A549 (cell line): ENCODE measurements at places on chromosomes 16 and 17. TPM values are rescaled to one million over a fixed set of nuclear protein-coding genes. Genes with fewer than 3 reads are reported as not detected.

GRCh38 chr16:57825298-57826044, 23.2 kb upstream of the KIFC3 start:
- no peak for DNase-seq

Gene MT4
- not detected in 3 replicates for polyA plus RNA-seq

Gene ZSCAN10
- polyA plus RNA-seq: not detected in 3 replicates

- no peak for DNase-seq
These were observed 9.6 kb downstream of the SLC7A6 start for GRCh38 chr16:68273896-68274295.

Gene ZP2
- polyA plus RNA-seq: not detected in 3 replicates

DNA sequence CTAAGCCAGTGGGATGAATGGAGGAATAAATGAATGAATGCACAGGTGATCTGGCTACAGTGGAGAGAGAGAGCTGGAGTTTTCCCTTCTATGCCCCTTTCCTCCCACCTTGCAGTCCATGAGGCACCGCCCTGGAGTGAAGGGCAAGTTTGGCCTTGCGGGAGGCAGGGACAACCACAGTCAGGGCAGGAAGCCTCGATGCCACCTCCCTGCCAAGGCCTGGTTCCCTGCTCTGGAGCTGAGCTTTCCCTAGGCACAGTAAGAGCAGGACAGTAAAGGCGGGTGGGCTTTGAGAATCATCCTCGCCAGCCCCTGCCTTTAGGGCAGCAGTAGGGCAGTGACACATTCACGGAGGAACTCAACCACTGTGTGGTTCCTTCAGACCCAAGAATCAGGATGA, 72.6 kb downstream of the RBFOX3 start:
- DNase-seq: no peak

- no peak for DNase-seq
These were observed at the start of gene MMP2 for GRCh38 chr16:55478827-55479429. Gene MMP2 (plus strand): TSS chr16:55479198. CDS start chr16:55479480, 282 bp downstream.

Gene COPRS
- polyA plus RNA-seq: 88.4 to 98.3 TPM (median 96.9 TPM) in 3 replicates

- DNase-seq: peak; percentile 99
These were observed 688 bp downstream of the FBRS start for GRCh38 chr16:30658731-30659506.

Gene CMTM4
- polyA plus RNA-seq: 22.9 to 25.9 TPM (median 24.8 TPM) in 3 replicates

GRCh38 chr16:86580063-86580790, 1.9 kb downstream of the FOXL1 start:
- DNase-seq: no peak

DNA sequence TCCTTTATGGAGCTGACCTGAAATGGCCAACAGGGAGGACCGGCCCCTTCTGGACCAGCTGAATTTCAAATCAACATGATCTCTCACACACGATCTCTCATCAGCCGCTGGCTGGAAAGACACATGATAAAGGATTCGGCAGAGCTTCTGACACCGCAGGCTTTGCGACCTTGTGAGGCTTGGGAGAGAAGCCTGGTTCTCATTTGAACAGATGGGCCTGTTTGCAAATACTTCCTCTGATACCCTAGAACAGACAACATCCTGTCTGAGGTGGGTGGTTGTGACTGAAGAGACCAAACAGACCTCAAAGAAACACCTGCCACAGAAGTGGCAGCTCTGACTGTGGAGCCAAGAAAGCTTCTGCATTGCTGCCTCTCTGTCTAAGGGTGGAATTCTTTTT, 77.9 kb upstream of the SDK2 start:
- DNase-seq: no peak

- peak; percentile 65 for DNase-seq
These were observed 2.1 kb upstream of the ZSCAN10 start for GRCh38 chr16:3101018-3101840.

DNA sequence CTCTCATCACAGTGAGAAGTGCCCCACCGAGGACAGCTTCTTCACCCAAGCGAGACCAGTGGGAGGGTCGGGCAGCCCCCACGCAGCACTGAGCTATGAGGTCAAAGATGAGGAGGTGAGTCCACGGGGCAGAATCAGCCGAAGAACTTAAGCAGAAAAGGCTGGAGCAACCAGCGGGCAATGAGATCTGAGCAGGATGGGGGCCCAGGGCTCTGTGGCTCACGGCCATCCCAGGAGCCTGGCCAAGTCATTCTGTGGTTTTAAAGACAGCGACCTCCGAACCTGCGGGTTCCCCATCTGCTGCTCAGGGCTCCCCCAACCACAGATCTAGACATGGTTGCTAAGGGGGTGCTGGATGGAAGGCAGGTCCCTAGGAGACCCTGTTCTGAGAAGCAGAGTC, 202.6 kb downstream of the RBFOX3 start:
- DNase-seq: no peak

- DNase-seq: no peak
These were observed 178.3 kb downstream of the CBLN1 start for GRCh38 chr16:49103298-49103697.

DNA sequence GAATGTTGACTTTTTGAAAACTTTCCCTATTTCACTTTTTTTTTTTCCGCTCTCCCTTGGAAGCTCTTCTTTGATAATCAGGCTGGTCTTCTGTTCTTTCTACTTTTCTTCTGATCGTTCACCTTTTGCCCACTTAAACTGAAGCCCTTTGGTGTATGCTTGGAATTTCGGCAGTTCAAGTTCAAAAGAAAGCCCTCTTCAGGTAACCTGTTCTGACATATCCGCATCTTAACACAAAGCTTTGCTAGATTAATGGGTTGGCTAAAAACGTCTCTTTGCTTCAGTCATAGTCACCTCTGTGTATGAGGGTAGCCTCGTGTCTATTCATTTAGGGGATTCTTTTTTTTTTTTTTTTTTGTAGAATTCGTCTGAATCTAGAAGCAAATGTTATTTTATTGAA, 1115.8 kb upstream of the RBFOX1 start:
- DNase-seq: no peak
